Transverse colon (tissue), 4 donors: ENCODE measurements at places on chromosomes 3 and 15. TPM values are rescaled to one million over a fixed set of nuclear protein-coding genes. Genes with fewer than 3 reads are reported as not detected.

The THRB gene
- 37.5 TPM for total RNA-seq

The GXYLT2 gene
- total RNA-seq = 4.6 TPM

The TRH gene
- total RNA-seq = not detected

The WWTR1 gene
- 60.2 TPM for total RNA-seq

The CHL1 gene
- total RNA-seq = 10.4 TPM

The VPS13C gene
- total RNA-seq = 48.3 TPM

The NUP210 gene
- total RNA-seq = 6.0 TPM

The FANCI gene
- total RNA-seq = 4.1 TPM

The GOLGA6D gene
- total RNA-seq = not detected

The ALDH1L1 gene
- 24.2 TPM for total RNA-seq

The DNASE1L3 gene
- total RNA-seq = 1.9 TPM

The CEMIP gene
- not detected for total RNA-seq

The DVL3 gene
- total RNA-seq = 174 TPM

The SIN3A gene
- 67.5 TPM for total RNA-seq

The C3orf85 gene
- total RNA-seq = not detected

The SPINT1 gene
- total RNA-seq = 729 TPM

The NCK1 gene
- total RNA-seq = 0.80 TPM

The GOLGA8R gene
- 2.9 TPM for total RNA-seq

The GOLGA8O gene
- 1.5 TPM for total RNA-seq

The RASGRF1 gene
- 0.64 TPM for total RNA-seq

GRCh38 chr3:189260556-189261493, 89.1 kb downstream of the TPRG1 start:
- no peak for DNase-seq

- DNase-seq = no peak
These were observed 621 bp downstream of the RGMA start for GRCh38 chr15:93088200-93088980.

GRCh38 chr3:156744631-156745030, 70.2 kb downstream of the TIPARP start:
- no peak for DNase-seq

DNA sequence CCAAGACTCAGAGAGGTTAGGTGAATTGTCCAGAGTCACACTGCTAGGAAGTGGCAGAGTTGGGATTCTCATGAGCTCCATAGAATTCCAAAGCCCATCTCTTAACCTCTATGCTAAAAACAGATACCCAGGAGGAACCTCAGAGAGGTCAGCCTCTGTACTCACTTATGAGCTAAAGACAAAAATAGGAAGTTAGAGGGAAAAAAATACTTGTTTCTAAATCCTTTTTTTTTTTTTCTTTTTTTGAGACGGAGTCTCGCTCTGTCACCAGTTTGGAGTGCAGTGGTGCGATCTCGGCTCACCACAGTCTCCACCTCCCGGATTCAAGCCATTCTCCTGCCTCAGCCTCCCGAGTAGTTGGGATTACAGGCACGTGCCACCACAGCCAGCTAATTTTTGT, 31.4 kb downstream of the FSD2 start:
- DNase-seq = no peak

DNA sequence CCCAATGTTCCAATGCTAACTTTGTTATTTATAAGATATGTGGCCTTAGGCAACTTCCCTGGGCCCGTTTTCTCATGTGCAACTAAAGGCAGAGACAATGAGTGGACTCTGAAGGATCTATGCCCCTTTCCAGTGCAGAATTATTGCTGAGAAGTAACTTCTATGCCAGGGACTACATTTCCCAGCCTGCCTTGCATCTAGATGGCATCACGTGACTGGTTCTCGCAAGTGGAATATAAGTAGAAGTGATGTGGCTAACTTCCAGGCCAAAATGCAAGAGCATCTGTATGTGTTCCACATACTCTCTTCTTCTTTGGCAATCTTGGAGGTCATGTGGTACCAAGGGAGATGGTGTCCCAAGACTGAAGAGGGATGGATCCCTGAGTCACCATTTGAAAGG, 674.4 kb downstream of the NTRK3 start:
- no peak for DNase-seq

GRCh38 chr15:47971637-47972036, 149.2 kb upstream of the SLC24A5 start:
- no peak for DNase-seq

GRCh38 chr15:68277131-68277602, 378 bp upstream of the FEM1B start:
- DNase-seq = peak; percentile 46

DNA sequence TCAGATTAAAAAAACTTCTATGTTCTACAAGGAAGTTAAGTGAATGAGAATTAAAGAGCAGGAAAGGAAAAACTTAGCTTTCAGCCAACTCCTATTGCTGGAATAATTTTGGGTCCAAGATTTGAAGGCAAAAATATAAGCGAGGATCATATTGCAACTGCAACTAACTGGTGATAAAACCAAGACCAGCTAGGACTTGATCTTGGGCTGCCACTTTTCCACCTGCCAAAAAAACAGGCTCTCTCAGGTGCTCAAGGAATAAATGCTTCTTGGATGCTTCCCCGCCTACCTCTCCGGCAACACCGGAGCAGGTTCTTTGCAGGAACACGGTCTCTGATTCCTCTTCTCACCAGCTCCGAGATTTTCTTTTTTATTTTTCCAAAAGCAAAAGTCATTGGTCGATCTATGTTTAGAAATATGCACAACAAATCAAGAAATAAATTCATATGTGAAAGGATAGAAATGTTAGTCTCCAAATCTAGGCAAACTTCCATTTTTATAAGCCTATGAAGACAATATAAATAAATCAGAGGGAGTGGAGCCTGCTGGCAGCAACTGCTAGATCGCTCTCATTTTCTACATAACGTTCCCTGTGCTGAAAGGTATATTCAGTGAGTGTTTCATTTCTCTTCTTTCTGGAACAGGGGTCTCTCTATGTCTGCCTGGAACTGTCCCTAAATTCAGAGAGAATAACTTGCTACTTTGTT, 241.9 kb downstream of the NTRK3 start:
- no peak for DNase-seq

GRCh38 chr3:131547585-131547984, 44.8 kb upstream of the MRPL3 start:
- no peak for DNase-seq

- DNase-seq = no peak
These were observed 227.6 kb downstream of the MFSD1 start for GRCh38 chr3:159029306-159030026.

- no peak for DNase-seq
These were observed 74.7 kb upstream of the THBS1 start for GRCh38 chr15:39506146-39506545.

DNA sequence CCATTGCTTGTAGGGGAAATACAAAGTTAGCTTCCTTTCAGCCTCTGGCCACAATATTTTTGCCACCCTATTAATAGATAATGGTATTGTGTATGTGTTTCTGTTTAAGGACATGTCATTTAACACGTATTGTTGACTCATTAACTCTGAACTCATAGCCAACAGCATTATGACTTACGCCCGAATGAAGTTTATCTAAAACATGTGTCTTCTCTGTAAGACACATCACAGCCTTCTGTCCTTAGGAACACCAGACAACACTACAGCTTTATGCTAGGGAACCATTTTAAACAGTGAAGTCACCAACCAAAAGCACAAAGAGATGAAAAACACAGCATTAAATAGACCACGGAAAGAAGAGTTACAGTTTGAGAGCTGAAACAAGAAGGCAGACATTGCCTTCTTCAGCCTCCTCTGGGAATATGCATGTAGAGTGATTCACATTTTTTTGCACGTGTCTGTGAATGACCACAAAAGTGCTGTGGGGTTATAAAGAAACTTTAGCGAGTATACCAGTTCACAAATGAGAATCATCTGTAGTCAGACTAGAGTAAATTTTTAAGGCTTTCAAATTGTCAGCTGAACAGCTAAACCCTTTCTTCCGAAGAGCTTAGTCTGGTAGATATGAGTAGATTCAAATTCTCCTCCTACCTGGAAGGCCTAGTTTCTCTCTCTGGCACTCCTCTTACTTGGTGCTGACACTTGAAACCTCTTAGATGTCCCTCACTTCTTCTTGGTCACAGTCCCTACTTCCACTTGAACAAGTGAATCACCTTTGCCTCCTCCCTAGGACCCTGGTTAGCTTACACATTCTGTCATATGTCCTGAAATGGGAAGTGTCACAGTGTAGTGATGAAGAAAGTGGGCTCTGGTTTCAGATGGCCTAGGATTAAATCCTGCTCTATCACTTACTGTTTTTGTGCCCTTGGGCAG, 32.2 kb downstream of the MCTP2 start:
- DNase-seq = no peak

GRCh38 chr15:70286113-70286806, 188.5 kb upstream of the TLE3 start:
- DNase-seq = no peak

GRCh38 chr3:18883571-18883970, 264.7 kb upstream of the KCNH8 start:
- no peak for DNase-seq

DNA sequence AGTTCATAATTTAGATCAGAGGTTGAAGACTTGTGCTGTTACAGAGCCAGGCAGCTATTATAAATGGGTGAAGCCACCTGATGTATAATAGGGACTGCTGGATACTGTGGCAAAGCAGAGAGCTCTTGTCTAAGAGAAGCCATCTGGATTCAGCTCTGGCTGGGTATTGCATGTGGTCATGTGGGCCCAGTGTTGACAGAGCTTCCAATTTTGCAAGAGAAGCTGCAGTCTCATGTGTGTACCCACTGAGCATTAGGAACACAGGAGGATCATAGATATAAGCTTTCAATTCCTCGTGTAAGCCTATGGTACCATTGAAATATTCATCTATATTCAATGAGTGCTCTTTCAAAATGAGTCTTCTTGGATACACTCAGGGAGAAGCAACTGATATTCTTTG, 303.9 kb upstream of the SLCO3A1 start:
- no peak for DNase-seq

GRCh38 chr15:51414256-51414860, 72.9 kb downstream of the GLDN start:
- no peak for DNase-seq

DNA sequence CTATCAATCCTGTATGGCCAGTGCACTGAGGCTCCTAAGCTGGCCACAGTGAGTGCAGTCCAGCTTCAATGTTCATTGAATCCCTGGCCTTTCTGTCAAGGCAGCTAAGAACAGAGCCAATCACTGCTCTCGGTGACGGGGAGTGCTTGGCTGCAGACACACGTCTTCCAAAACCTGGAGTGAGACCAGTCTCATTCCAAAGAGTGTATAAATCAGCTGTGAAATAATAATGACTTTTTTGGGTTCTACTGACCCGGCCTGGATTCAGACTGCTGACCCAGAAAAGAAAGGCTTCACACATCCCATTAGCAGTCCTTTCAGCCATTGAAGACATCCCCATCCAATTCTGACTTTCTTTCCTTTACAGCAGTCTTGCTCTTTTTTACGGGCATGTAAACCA, 665.5 kb downstream of the GBE1 start:
- DNase-seq = no peak

GRCh38 chr15:83372434-83372891, 74.7 kb upstream of the SH3GL3 start:
- DNase-seq = no peak

DNA sequence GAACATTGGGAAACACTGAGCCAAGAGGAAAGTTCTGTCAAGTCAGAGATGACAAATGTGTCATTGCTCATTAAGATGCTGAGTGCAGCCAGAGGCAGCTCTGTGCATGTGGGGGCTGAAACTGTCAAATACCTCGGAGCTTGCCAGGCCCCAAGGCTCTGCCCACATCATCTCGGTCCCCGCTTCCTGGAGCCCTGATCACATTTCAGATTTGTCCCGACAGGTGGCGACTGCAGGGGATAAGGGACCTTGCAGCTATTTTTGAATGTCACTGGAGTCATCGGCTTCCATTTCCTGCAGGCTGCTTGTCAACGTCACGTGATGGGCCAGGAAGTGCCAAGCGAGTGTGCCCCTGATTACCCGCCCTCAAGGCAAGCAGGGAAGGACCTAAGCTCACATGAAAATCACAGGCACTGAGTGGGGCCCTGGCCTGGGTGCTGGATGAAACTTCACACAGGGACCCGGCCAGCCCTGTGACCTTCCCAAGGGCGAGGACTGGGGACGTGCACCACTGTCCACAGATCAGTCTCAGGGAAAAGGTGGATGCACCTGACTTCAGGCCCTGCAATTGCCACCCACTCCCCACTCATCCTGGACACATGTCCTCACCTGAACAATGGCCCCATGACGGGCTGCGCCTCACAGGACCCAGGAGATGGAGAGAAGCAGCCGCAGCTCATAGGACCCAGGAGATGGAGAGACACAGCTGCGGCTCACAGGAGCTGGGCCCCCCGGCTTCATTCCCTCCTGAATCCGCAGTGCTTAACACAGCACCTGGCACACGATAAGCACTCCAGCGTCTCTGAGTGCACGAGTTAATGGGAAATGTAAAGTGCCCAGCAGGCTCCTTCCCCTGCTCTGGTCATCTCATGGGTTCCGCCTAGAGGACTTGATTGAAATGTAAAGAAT, 73.4 kb downstream of the NUP210 start:
- DNase-seq = peak; percentile 17

- no peak for DNase-seq
These were observed 407.0 kb upstream of the RGMA start for GRCh38 chr15:93495799-93496637.

DNA sequence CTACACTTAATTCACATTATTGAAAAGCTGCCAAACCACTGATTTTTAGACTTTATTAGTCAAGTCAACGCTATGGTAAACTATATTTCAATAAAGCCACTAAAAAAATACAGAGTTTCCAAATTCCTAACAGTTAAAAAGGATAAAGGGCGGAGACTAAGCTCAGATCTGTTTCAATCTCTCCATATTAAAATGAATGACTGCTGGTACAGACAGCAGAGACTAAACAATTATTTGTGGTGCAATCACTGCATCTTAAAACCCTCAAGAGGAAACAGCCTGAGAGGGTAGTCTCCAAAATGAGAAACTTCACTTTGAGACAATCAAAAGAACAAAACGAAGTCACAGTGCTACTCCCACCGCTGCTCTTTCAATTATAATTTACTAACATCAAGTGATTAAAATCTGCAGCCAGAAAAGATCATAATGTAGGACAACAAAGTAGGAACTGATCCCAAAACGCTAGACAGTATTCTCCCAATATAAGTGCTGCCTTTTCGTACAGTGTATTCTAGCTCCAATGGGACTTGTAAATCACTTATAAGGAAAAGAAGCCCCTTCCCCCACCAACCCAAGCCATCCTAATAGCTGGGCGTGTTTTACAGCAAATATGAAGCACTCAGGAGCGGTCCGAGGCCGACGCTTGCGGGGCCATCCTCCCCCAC, 1.2 kb downstream of the UBP1 start:
- DNase-seq = no peak
